ENCODE measurements at places on chromosomes 13 and 19. TPM values are rescaled to one million over a fixed set of nuclear protein-coding genes. Genes with fewer than 3 reads are reported as not detected.

DNA sequence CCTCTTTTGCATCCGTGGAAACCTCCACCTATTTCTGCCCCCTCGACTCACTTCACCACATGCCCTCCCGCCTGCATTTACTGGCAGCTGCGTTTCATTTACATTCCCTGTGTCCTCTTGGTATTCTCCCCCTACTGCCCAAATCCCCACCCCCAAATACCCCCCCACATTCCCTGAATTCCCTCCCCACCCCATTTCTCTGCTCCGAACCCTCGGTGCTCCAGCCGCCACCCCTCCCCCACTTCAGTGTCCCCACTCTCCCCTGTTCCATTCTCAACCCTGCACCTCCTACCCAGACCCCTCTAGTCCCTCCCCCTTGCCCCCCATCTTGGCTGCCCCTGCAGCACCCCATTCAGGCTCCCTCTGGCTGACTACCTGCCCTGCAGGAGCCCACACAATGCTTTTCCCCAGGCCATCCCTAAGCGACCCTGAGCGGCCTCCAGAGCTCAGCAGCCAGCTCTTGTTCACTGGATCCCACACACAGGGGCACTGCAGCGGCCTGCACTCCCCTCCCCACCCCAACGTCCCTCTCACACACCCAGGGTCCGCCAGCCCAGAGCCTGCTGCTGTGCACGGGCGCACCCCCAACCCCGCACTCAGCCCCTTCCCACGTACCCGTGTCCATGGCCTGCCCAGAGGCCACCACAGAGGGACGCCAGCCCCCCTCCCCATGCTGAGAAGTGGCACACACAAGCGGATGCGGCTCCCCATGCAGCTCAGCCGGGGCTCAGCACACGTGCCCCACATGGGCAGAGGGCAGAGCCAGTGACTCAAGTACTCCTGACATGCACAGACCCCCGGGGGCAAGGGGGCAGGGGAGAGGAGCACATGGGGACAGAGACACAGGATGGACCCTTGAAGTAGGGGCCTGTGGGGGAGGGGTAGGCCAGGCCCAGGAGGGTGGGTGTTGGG, 26.3 kb downstream of the SHANK1 start:
- DNase-seq: no peak

Gene CNN2
- total RNA-seq: 108 TPM

Gene LILRB2
- 1.3 TPM for total RNA-seq

DNA sequence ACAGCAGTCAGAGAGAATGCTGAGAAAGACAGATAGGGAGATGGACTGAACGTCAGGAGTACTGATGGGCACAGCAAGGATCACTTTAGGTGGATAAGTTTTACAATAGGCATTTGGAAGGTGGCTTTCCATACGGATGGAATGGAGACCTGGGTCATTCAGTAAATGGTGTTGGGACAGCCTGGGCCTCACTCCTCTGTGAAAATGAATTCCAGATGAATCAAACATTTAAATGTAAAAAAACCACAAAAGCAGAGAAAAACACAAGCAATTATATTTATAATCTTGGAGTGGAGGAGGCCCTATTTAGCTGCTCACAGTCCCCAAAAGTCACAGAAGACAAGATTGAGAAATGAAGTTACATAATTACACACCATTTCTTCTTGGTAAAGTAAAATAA, 4.7 kb downstream of the IL17D start:
- DNase-seq: no peak

GRCh38 chr13:27353166-27353583, 71.2 kb upstream of the GTF3A start:
- DNase-seq: no peak

GRCh38 chr19:16645140-16645539, 14.8 kb downstream of the SMIM7 start:
- no peak for DNase-seq

All from colonic mucosa (tissue), 4 donors.